Inflammatory macrophage (primary cell): ENCODE measurements at places on chromosomes 2 and 18.

DNA sequence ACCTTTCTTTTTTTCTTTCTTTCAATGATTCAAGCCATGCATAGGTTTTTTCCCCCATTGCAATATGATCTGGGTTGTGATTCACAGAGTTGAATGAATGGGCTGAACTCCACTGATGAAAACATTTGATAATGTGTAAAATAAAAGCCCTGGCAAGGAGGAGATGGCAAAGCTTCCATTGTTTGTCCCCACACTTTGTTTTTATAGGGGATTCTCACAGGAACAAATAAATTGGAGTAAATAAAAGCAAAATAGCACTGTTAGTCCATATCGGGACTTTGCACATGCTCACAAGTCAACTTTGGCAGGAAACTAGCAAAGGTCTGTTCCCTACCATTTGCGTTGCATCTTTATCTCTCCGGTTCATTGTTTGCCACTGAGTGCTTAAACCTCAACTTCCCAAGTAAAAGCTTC is 55.7 kb downstream of the MEIS1 start:
- no peak for DNase-seq

DNA sequence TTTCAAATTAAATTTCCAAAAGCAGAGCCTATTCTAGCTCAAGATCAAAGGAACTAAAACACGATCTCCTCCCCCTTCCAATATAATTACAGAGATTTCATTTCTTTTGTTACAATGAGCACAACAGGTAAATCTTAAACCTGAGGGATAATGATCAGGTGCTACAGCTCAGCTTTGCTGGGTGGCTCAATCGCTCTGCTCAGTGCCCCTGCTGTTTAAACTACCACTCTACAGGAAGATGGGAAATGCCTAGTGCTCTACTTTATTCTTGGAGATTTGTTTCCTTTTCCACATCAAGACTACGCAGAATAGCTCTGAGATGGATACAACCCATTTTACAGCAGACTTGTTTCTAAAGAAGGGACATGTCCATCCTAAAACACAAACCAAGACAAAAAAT is 162.3 kb downstream of the TCF4 start:
- no peak for DNase-seq

DNA sequence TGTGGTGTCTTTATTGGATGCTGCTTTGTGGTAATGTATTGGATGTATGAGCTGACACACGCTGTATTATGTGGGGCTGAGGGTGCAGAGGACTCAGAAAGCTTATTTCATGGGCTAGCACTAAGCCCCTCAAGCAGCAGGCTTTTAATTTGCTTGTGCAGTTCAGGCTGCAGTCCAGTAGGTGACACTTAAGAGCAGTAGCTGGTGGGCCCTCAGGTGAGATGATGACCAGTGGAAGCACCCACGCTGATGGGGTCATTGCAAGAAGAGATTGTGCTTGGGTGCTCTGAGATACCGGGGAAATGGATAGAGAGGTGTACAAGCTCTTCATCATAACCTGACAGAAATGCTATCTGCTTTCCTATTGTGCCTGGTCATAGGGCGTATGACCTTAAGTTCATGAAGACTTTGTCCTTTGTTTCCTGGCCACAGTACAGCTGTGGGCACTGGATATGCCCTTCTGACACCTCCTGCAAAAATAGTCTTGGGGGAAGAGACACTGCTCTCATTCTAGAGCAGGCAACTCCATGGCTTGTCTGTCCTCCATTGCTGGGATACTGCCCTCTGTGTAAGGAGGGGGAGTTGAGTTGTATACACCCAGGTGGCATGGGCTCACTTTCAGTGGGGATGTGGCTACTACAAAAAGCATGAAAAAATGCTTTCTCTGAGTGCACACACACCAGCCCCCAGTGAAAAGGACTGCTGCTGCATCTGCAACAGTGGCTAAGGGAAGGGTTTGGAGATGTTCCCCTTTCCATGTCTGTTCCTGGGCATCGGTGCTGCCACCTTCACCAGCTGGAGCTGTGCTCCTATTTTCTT is 205.7 kb upstream of the ZSWIM2 start:
- no peak for DNase-seq

DNA sequence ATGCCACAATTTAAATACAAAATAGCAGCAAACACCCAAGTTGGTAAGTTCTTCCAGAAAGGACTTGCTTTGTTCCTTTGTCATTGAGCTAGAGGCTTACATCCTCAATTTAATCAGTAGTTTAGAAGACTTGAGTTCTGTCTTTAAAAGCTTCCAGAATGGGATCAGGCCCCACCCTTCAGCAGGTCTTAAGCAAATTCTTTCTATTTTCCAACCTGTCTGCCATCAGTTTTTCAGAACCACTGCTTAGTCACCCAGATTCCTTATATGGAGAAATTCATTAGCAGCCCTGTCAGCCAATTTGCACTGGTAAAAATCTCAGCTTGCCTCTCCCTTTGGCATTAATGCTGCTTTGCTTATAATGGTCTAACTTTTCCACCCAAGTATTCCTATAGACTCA is 263.6 kb upstream of the HNMT start:
- no peak for DNase-seq

DNA sequence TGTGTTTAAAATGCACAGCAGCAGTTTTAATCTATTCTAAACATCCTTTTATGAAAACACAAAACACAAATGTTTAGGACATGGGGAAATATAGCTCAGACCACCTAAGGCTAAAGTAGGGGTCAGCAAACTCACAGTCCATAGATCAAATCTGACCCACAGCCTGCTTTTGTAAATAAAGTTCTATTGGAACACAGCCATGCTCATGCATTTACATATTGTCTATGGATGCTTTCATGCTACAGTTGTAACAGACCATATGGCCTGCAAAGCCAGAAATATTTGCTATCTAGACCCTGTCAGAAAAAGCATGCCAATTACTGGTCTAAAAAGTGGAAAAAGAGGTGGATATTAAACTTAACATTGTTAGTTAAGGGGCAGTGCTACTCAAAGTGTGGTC is 1105.4 kb upstream of the KLHL29 start:
- no peak for DNase-seq

DNA sequence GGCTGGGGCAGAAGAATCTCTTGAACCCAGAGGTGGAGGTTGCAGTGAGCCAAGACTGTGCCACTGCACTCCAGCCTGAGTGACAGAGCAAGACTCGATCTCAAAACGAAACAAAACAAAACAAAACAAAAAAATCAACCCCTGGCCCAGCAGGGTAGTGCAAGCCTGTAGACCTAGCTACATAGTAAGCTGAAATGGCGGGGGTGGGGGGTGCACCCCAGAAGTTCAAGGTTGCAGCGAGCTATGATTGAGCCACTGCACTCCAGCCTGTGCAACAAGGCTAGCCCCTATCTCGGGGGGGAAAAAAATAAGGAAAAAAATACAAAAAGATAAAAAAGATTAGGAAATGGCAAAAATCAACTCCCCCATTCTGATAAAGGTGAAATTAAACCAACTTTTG is 6.4 kb downstream of the ATL2 start:
- no peak for DNase-seq

GRCh38 chr2:74894272-74894981 is 60.5 kb downstream of the HK2 start:
- no peak for DNase-seq

DNA sequence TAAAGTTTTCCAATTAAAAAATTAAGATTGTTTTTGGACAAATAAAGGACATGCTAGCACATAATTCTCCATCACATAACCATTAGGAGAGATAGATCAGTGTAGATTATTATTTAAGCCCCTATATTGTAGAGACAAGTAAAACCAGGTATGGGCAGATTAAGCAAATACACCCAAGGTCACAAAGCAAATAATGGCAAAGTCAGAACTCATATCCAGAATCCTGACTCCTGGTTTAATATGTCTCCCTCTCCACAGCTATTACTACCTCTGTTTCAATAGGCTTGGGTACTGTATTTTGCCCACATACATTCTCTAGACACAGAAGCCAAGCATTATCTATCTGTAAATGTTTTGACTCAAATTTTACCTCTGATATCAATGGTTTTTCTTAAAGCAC is 282.3 kb downstream of the EPHA4 start:
- no peak for DNase-seq

GRCh38 chr18:77512152-77512551 is 262.5 kb downstream of the GALR1 start:
- no peak for DNase-seq
